Dermis microvascular lymphatic vessel endothelial cell (primary cell): ENCODE measurements at places on chromosomes 6 and 20. TPM values are rescaled to one million over a fixed set of nuclear protein-coding genes. Genes with fewer than 3 reads are reported as not detected.

- no peak for DNase-seq
Measured at GRCh38 chr6:66396549-66396948, 689.5 kb upstream of the EYS start.

ZNF165 gene
- 0.25 and 0.39 TPM in 2 replicates for total RNA-seq

GRCh38 chr20:2101057-2101864 lies at the start of gene STK35:
Gene STK35 (plus strand): TSS chr20:2101827. CDS start chr20:2101882, 55 bp downstream.
- no peak for DNase-seq

- DNase-seq, result peak; percentile 38
Measured at GRCh38 chr6:36853325-36853724, 14.1 kb upstream of the CPNE5 start.

DNA sequence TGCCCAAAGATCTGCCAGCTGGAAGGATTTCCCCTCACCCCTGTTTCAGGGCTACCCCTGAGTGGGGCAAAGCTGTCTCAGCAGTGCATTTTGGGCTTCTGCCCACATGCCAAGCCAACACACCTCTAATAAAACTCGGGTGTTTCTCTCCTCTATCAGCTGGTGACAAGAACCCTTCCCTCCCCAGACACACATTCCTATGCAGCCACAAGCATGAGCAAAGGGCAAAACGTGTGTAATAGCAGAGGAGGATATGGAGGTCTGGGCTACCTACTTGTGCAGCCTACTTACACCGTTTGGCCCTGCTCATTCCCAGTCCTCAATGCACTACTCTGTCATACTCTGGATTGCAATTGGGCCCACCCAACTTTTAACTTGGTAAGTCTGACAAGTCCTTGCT lies 101.3 kb downstream of the IYD start:
- DNase-seq, result no peak

- DNase-seq, result no peak
Measured at GRCh38 chr6:16049168-16049567, 79.7 kb upstream of the MYLIP start.

- peak; percentile 99 for DNase-seq
Measured at GRCh38 chr6:3825851-3826581, 23.2 kb upstream of the FAM50B start.

- DNase-seq, result no peak
Measured at GRCh38 chr20:50189681-50190250, 864 bp upstream of the CEBPB start.

OR2H1 gene
- total RNA-seq, result under 0.01 TPM in 1 of 2 replicates, not detected in the other

- DNase-seq, result no peak
Measured at GRCh38 chr20:44494681-44495080, 19.0 kb downstream of the TTPAL start.

DNA sequence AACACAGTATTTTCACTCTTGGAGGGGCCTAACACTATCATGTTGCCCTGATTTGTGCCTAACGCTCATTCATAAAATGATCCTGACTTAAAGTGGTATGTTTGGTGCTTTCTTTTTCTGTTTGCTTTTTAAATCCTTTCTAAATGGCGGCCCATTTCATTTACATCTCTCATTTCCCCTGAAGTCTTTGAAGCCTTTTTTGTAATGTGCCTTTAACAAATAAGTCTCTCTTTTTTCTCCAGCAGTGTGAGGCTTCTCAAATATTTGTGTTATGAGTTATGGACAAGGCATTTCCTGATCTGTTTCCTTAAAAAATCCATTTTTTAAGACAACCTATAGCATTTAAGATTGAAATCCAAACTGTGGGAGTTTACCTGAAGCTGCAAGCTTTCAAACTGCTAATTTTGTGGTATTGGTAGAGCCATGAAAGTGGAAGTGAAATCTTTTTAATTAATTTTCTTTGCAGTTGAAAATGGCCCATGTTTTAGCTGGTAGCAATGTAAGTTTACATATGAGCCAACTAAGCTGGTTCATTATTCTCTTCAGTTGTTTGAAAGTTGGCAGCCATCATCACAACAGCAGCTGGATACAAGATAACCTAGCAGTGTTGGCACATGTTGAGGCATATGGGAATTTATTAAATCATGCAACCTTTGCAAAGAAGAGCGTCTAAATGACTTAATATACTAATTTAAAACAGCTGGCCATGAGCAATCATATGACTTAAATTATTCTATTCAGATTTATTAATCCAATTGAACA lies 469.7 kb downstream of the CDKAL1 start:
- DNase-seq, result peak; percentile 85

ERVFRD-1 gene
- under 0.01 TPM in 2 replicates for total RNA-seq

KIF25 gene
- total RNA-seq, result under 0.01 TPM in 1 of 2 replicates, not detected in the other

PROKR2 gene
- total RNA-seq, result not detected in 2 replicates

GSTA2 gene
- not detected in 2 replicates for total RNA-seq

GRCh38 chr20:13342469-13343242 lies 121.6 kb downstream of the ISM1 start:
- no peak for DNase-seq

- no peak for DNase-seq
Measured at GRCh38 chr20:62433658-62434497, 6.5 kb upstream of the RBBP8NL start.

DNA sequence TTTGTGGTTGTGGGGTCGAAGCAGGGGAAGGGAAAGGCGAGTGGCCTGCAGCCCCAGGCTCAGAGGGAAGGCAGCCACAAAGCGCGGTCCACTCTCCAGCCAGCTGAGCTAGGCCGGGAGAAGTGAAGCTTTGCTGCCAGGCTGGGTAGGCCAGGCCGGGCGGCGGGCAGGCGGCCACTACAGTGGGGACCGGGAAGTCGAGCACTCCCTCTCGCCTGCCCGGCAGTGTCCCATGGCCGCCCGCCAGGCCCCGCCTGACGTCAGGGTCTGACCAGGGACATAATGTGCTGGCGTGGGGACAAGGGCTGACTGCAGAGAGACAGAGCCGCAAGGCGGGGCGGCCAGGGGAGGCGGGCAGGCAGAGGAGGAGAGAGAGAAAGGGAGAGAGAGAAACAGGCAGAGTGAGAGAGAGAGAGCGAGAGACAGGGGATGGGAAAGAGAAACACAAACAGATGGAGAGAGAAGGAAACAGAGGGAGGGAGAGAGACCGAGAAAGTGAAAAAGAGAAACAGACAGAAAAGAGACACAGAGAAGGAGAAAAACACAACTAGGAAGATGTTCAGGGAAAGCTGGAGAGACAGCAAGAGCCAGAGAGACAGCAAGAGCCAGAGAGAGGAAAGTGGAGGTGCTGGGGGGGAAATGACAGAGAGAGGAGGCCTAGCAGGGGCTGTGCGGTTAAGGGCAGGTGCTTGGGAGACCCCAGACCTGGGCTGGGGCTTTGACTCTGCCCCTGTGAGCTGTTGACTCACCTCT lies 94.5 kb upstream of the PTPN1 start:
- DNase-seq, result peak; percentile 88

DHX16 gene
- 30.3 and 36.9 TPM in 2 replicates for total RNA-seq

DDX43 gene
- 0.38 and 1.3 TPM in 2 replicates for total RNA-seq

GRCh38 chr20:17904027-17904426 lies 64.6 kb downstream of the SNX5 start:
- no peak for DNase-seq
